ENCODE measurements at places on chromosomes 12 and 14.

- DNase-seq, result no peak
Measured at GRCh38 chr12:73083736-73084135, 811.6 kb downstream of the TRHDE start.

GRCh38 chr12:75479963-75480461, 543 bp upstream of the GLIPR1 start:
- DNase-seq, result no peak

DNA sequence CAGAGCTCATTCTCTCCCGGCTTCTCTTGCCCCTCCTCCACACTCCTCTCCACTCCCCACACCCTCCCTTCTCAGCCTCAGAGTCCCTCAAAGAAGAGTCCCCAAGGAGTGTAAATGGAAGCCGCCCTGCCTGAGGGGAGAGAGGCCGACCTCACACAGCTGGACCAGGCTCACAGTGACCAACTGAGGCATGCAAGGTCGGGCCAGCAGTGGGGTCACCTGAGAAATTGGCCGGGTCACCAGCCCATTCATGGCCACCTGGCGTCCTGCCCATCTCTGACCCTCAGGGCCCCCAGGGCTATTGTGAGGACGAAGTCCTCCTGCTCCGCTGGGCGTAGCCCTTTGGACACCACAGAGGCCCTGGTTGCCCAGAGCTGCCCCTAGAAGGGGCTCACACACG, 49.5 kb upstream of the NUAK1 start:
- no peak for DNase-seq

DNA sequence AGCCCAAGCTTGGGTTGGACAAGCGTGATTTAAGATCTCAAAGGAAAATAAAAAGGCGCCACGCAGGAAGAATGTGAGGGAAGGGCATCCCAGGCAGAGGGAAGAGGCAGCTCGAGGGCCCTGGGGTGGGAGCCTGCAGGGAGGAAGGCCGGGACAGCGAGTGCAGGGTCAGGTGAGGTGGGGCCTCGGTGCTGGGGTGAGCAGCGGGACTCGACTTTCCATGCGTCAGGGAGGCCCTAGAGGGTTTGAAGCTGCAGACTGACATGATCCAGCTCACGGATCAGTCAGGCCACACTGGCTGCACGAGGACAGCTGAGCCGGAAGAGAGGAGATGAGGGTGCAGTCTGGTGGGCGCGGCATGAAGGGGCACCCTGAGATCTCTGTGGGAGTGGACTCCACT, 145.8 kb downstream of the RBM19 start:
- DNase-seq, result no peak

DNA sequence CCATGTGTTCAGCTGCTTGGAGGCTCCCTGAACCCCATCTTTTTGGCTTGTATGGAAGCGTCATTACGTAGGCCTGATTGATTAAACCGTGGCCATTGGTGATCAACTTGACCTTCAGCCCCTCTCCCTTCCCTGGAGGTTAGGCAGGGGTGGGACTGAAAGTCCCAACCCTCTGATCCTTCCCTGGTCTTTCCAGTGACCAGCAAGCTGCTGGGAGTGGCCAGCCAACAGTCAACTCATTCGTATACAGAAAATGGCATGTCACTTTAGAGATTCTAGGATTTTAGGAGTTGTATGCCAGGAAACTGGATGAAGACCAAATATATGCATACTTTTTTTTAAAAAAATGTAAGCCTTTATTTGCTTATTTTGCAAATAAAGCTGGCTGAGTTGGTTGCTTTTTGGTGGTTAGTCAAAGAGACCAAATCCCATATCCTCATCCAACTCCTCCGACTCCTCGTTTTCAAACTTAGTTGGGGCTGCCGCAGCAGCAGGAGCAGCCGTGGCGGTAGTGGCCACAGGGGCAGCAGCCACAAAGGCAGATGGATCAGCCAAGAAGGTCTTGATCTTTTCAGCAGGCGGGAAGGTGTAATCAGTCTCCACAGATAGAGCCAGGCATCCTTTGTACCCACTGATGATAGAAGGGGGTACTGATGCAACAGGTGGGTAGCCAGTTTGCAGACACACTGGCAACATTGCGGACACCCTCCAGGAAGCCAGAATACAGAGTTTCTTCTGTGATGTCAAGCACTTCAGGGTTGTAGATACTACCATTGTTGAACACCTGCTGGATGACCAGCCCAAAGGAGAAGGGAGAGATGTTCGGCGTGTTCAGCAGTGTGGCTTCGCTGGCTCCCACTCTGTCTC, 16.6 kb downstream of the NFKBIA start:
- DNase-seq, result no peak

DNA sequence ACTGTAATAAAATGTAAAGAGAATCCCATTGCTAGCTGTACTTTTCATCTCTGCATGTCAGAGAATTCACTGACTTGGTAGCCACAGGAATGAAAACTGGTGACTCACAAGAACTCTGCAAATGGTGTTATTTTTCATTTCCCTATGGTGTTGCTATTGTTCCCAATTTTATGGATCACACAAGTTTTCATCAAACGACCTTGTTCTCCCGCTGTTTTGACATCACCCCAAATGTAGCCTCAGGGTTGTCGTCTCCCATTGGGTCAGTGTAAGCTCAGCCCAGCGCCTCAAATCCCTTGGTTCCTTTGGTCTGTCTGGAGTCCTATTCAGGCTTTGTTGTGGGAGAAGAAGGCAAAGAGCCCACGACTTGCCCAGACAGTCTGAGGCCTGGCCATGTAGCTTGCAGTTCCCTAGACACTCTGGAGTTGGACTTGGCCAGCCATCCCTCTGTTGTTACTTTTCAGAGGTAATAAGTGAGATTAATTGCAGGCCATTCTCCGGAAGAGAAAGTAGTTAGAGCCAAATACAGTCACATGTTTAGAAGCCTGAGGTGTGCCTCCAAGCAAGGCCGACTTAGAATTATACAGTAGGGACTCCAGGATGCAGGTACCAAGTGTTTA, 159.2 kb downstream of the TGFB3 start:
- DNase-seq, result peak; percentile 21

- no peak for DNase-seq
Measured at GRCh38 chr12:52324153-52324444, 2.9 kb upstream of the KRT83 start.

DNA sequence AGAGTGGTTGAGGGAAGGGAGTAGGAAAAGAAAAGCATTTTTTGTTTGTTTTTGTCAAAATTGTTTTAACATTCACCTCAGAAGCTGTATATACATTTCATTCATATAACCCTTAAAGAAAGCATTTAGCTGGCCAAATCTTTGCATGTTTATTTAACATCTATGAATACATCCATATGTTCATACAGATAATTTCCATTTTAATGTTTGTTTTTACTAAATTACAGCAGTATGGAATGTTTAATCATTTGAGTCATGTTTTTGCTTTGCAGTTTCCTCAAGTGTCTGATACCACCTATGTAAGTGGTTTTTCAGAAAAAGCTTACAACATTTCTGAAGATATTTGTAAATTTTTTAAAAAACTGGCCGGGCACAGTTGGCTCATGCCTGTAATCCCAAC, 84.3 kb upstream of the ATF1 start:
- DNase-seq, result no peak

DNA sequence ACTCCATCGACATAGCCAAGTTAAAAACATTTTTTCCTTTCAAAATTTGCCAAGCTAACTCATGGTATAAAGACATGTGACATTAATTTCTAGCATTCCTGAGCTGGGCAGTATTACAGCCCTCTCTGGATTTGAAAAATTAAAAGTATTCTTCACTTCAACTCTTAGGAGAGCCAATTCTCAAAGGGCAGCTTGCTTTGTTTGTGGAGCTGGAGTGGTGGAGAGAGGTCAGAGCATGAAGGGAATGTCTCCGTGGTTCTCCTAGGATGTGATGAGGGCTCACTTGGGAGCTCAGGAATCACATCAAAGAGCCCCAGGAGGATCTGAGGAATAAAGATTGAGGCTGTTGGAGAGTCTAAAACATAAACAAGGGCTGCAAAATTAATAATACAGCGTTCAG, 46.9 kb upstream of the RGS6 start:
- no peak for DNase-seq

DNA sequence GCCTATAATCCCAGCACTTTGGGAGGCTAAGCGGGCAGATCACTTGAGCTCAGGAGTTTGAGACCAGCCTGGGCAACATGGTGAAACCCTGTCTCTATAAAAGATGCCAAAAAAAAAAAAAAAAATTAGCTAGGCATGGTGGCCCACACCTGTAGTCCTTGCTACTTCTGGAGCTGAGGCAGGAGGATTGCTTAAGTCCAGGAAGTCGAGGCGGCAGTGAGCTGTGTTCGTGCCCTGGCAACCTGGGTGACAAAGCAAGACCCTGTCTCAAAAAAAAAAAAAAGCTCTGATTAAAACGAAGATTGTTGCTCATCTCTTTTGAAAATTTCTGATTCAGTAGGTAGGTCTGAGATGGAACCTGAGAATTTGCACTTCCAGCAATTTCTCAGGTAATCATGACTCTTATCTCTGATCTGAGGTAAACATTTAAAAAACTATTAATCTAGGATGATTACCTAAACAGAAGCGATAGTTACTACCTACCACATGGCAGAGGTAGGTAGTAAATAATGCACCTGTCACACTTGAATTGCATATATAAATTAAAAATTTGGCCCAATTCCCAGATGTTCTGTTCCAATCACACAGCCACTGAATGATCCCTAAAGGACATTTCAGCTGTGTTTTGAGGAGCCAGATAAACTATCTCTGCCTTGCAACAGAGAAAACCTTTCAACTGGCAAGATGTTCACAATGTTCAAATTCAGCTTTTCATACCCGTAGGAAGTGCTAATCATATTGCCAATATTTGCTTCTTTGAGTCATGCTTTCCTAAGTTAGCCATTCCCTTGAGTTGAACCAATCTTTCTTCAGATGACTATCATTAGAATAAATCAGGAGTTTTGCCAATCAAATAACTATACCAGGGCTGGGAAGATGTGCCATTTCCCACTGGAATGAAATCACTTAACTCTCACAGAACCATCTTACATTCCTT, 4.2 kb upstream of the TEP1 start:
- no peak for DNase-seq

GRCh38 chr12:58961906-58962305, 41.6 kb upstream of the LRIG3 start:
- no peak for DNase-seq

DNA sequence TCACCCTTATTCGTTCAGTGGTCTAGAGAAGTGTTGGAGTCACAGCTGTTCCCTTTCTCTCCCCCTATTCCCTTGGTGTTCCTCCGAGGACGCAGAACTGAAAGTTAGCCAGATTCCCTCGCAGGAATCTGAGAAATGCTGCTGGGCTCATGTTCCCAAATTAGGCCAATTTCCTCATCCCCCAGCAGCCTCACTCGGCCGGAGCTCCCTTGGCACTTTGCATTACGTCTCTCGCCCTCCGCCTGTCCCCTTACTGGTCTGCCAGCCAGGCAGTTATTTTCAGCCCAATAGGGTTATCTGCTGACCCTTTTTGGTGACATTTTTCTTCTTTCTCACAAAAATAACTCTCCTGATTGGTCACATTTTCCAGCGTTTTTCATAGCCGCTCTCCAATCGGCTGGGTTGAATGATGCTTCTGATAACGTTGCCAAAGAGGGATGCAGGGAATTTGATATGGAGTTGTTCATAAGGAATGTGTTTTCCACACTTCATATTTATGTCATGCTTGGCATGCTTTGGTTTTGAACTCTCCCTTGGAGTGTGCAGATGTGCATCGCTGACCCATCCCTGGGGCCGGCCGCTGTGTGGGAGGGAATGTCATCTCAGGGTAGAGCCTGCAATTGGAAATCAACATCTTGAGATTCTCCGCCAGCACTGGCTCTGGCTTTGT, 9.9 kb downstream of the IFT43 start:
- DNase-seq, result no peak

DNA sequence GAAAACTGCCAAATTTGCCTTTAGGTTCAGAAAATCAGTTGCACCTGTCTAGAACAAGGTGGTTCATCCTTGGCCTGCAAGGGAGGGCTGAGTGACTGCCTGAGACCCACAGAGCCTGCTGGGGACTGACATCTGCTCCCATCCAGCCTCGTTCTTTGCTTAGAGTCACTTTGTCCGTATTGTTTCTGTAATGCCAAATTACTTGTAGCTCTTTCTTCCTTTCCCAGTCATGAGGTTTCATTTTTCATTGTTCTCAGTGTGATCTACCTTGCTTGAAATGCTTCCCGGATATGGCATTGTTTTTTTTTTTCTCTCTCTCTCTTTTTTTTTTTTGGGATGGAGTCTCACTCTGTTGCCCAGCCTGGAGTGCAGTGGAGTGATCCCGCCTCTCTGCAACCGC, 21.3 kb downstream of the TSPAN9 start:
- no peak for DNase-seq

All from H54 (cell line).